Foreskin keratinocyte (primary cell): ENCODE measurements at places on chromosomes 16 and 17. TPM values are rescaled to one million over a fixed set of nuclear protein-coding genes. Genes with fewer than 3 reads are reported as not detected.

DNA sequence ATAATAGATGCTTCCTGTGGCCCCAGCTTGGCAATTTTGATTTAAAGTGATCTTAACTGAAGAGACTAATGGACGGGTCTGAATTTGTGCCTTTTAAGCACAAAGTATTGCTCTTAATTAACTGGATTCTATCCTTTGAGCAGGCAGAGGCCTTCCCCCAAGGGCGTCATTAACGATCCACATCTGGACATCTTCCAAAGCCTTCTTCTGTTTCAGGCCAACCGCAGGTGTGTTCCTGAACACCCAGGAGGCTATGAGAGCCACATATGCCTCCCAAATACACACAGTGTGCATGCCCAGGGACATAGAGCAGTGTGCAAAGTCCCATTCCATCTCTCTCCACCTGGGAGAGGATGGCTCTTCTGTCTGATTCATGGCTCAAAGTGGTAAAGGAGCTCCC lies 42.3 kb downstream of the MAPT start:
- DNase-seq: no peak

SAMD14 gene
- 0.99 and 2.4 TPM in 2 replicates for total RNA-seq

HS3ST3B1 gene
- 1.8 and 2.1 TPM in 2 replicates for total RNA-seq

FNDC8 gene
- not detected in 2 replicates for total RNA-seq
